AG04450 (cell line): ENCODE measurements at places on chromosomes 2 and 18.

- DNase-seq, result no peak
These were observed 264.0 kb upstream of the CXCR4 start for GRCh38 chr2:136381722-136382633.

GRCh38 chr2:69764286-69765095, 22.6 kb downstream of the ANXA4 start:
- no peak for DNase-seq

- no peak for DNase-seq
These were observed 25.9 kb upstream of the TMEM87B start for GRCh38 chr2:112029164-112029563.

GRCh38 chr18:79772108-79772864, 25.5 kb upstream of the KCNG2 start:
- DNase-seq, result no peak

DNA sequence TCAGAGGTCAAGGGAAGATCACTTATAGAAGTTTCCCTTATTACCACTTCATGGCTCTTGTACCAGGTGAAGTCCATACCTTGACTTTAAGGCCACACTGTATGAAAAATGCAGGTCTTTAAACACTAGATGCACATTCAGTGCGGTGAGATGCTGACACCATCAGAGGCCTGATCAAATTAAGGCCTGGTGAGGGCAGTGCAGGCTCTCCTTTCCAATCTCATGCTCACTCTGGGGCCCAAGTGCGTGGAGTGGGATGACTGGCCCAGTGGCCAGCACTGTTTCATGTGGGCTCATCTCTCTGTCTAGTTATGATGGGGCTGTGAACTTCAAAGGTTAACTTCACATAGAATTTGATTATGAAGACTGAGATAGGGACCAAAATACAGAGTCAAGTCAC, 281.1 kb downstream of the SLC4A3 start:
- DNase-seq, result no peak

GRCh38 chr2:108933691-108934117, 55.3 kb downstream of the EDAR start:
- no peak for DNase-seq

GRCh38 chr2:35591886-35592285, 763.7 kb upstream of the CRIM1 start:
- DNase-seq, result no peak

DNA sequence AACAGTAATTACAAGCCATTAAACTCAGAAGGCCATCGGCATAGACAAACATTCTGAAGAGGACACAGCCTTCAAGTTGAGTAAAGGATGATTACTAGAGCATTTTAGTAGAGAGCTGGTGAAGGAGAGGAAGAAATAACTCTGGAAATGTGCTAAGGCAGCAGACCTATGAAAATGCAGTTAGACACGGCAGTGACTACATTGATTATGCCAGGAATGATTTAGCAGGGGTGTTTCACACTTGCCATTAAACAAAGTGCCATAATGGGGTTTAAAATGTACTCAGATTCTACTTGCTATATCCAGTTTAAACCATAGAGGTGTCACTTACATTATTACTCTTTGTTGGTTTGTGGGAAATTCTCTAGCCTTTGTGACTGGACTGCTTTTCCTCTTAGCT, 372.3 kb downstream of the CPS1 start:
- DNase-seq, result no peak

GRCh38 chr18:10241579-10241978, 212.9 kb upstream of the APCDD1 start:
- no peak for DNase-seq

DNA sequence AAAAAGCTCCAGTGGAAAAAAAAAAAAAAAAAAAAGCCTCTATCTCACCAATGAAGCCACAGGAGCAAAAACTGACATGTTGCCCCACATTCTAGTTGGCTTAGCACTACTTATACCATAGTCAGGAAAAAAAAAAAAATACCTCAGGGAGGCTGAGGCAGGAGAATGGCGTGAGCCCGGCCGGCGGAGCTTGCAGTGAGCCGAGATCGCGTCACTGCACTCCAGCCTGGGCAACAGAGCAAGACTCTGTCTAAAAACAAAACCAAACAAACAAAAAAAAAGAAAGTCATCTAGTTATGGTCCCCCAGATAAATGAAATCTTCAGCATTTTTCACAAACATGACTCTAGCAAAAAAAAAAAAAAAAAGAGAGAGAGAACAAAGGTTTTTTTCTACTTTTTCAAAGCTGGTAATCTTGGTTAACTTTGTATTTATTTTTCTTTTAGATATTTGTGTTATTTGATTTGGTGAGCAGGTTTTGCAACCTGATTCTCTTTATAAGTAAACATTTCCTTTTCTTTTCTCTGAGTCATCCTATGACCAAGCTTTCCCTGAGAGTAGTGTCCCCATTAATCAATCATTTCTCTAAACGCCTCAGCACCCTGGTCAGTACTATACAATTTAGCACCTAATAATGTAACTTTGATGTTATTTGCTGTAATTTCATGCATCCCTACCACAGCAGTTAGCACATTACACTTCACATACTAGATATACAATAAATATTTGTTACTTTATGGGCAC, 273.7 kb upstream of the PIK3C3 start:
- DNase-seq, result no peak

DNA sequence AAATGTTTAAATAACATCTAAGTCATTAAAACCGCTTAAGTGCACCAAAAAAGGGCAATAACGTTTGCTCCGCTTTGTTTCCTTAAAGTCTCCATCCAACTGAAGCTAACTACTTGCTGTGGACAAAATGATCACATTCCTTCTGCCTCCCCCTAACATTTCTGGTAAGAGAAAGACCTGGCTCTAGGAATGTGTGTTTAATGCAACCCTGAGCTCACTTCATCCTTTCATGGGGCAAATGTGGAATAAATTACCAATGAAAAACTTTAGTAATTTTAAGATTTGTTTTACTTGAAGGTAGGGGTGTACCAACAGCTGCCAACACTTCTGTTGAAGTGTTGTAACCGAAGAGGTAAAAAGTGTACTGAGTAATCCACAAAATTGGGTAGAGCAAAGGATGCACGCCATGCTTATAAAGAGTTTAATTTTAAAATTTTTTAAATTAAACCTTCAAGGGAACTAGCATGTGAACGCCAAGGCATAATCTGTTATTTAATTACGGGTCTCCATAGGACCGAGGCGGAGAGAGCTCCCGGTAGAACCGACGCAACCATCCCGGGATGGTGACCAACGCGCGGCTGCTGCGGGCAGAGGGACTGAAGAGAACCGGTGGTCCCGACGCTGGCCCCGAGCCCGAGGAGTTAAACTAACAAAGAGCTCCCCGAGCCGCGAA, 1.1 kb downstream of the HNRNPLL start:
- no peak for DNase-seq

DNA sequence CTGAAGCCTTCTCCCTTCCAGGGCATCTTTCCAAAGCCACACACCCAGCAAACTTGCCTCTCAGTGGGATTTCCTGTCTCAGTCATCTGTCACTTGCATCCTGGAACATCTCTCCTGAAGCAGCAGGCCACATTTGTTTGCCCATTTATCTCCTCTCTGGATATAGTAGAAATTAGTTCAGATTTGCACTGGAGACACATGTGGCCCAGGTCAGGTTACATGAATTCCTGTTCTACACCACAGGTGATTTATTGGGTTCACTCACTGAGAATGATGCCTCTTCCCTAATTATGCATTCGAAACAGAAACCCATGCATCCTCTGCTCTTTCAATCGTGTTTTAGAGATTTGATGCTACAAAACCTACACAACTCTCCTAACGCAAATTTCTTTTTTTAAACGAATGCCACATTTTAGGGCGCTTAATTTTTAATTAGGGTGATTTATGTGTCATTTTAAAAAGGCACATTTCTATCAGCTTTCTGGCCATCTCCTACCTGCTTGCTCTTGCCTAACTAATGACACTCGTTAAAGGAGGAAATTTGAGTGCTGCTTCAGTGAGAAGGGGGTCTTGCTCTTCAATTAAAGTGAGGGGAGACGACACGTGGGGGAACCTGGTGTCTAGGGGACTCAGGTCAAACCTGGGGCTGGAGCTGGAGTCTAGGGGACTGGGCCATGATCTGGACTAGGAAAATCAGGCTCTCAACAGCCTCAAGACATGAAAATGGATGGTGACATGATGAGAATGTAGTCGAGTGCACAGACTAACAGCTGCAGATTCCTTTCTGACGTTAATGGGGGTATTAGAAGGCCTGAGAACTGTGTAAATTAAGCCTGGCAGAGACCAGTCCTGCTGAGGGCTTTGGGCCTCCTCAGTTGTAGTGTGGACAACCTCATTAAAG, 221.4 kb downstream of the CLIP4 start:
- DNase-seq, result no peak

DNA sequence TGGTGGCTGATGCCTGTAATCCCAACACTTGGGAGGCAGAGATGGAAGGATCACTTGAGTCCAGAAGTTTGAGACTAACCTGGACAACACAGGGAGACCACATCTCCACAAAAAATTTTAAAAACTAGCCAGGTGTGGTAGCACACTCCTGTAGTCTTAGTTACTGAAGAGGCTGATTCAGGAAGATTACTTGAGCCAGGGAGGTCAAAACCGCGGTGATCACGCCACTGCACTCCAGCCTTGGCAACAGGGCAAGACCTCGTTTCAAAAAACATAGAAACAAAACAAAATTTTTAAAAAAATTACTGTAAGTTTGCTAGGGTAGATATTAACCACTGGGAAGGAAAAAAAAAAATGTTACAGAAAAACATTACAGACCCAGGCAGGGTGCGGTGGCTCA, 5.8 kb downstream of the ATL2 start:
- DNase-seq, result no peak

GRCh38 chr18:74450626-74451025, 6.5 kb downstream of the DIPK1C start:
- no peak for DNase-seq

DNA sequence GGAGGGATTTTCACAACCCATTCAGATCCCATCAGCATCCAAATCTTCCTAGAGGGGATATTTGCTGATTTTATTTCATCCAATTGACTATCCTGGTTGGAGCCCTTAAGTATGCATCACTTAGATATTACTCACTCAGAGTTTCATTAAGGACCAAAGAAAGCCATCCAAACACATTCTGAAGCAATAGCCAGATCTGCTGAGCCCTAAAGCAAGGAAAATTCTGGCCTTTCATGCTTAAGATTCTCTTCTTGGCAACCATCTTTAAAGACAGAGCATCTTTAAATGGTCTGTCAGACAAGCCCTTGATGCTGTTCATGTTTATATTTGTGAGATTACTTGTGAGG, 40.9 kb upstream of the C1D start:
- no peak for DNase-seq

DNA sequence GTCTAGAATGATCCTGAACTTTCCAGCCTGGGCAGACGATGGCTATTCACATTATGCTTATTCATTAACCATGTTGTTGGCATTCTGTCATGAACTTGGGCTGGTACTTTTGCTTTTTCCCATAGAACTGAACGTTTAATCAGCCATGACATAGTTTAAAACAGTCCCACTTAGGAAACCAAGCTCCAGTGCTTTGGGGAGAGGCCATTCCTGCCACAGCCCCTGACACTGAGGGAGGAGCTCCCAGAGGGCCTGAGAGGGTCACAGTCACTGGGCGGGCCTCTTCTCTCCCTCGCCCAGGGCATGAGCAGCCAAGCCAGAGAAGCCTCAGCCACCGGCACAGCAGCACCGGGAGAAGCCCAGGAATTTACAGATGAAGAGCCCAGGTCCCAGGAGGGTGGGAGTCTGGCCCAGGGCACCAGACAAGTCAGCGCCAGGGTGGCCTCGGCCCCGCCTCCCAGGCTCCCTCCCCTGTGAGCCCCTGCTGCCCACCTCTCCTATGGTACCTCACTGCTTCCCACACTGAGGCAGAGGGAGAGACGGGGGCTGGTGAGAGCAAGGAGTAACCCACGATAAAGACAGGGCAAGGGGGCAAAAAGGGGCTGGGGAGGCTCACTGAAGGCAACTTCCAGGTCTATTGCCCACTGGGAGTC, 33.6 kb downstream of the MAL start:
- no peak for DNase-seq

- no peak for DNase-seq
These were observed 61.9 kb upstream of the HAAO start for GRCh38 chr2:42854207-42854818.

DNA sequence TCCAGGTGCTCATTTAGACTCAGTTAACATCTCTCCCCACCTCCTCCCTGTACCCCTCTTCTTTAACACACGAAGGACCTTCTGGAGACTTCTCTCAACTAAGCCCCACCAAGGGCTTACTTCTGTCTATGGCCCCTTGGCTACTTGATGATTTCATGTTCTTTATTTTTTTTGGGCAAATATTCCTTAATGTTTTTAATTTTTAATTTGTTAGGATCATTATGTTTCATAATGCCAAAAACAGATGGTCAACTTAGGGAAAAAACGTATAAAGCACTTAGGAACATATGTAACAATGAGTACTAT, 25.9 kb downstream of the IL37 start:
- DNase-seq, result no peak

GRCh38 chr18:48841381-48842258, 109.1 kb downstream of the SMAD7 start:
- DNase-seq, result no peak
